ENCODE measurements at places on chromosomes 12 and 14. TPM values are rescaled to one million over a fixed set of nuclear protein-coding genes. Genes with fewer than 3 reads are reported as not detected.

- no peak for DNase-seq
Observed at GRCh38 chr14:76993752-76994151, 34.8 kb downstream of the IRF2BPL start.

The KRT75 gene
- not detected for total RNA-seq

The DEGS2 gene
- total RNA-seq = not detected

GRCh38 chr12:39989501-39989900 lies 116.4 kb downstream of the SLC2A13 start:
- no peak for DNase-seq

Measured in neural progenitor cell (in vitro differentiated cells).